HCT116 (cell line): ENCODE measurements at places on chromosomes 6 and 20. TPM values are rescaled to one million over a fixed set of nuclear protein-coding genes. Genes with fewer than 3 reads are reported as not detected.

The CALHM5 gene
- 0.05 TPM for total RNA-seq

DNA sequence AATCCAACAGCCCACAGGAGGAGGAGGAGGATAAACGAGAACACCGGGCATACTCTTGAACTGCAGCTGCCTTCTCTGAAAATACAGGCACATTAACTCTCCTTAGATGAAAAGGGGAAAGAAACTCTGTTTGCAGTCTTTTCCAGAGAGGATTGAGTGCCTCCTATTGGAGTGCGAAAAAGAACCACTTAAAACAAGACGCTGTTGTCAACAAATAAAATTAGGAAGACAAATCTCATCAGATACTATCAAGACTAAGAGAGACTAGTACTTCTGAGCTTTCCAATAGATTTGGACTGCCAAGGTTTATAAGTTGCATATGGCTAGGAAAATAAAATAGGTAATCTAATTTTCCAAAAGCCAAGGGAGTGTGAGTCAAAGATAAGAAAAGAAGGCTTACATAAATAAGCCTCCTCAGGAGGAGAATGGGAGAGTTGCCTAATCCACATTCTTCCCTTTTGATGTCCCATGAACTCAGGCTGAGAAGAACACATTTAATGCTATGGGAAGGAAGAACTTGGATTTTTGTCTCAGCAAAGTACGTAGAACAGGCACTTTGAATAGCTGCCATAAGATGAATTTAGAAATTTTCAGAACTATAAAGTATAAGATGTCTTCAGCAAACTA lies 154.7 kb downstream of the ARHGAP18 start:
- DNase-seq = no peak

- DNase-seq = no peak
These were observed 2.6 kb downstream of the TFEB start for GRCh38 chr6:41732591-41733359.

- no peak for DNase-seq
These were observed 138.9 kb upstream of the TMEM170B start for GRCh38 chr6:11398451-11399326.

GRCh38 chr6:2951728-2952127 lies 19.6 kb downstream of the SERPINB6 start:
- DNase-seq = no peak

DNA sequence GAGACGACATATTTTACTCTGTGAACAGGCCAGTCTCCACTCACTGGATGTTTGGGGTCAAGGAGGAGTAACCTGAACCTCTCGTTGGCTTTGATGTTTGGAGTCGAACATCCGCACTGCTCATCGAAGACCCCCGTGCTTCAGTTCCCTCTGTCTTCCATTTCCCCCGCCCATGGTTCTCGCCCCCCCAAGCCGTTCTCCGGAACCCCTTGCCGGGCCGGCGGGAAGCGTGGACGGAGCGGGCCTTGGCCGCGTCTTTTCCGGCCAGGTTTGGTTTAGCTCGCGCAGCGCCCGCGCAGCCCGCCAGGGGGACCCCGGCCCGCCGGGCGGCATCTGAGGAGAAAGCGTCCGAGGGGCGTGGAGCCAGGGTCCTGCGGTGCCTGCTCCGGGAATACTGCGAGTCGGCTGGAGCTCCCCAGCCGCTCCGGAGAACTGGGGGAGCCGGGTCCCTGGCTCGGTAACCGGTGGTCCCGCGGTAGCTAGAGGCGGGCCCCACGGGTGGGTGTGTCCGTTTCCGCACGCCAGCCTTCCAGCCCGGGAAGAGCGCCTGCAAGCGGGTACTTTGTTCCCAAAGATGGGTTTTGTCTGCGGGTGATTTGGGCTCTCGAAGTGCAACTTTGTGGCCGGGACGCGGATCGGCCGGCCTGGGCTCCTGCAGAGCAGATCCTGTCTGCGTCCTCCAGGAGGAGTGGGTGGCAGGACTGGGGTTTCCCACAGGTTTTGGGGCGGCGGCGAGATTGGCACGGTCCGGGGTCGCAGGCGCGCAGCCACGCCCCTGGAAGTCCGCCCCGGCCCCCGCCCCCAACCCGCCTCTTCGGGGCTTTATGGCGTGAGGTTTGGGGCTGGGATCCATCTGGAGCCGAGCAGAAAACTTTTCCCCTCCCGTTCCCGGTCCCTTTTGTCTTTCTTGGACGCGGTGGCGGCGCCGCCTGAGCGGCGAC lies at the start of gene TMEM200A:
TSS of gene TMEM200A (plus strand) at position 852 of the 941 bp plus-strand sequence. CDS start 74,406 bp downstream, outside the sequence.
- DNase-seq = peak; percentile 39
